ENCODE measurements at places on chromosomes 5 and 9. TPM values are rescaled to one million over a fixed set of nuclear protein-coding genes. Genes with fewer than 3 reads are reported as not detected.

Gene ZFP37
- total RNA-seq, result 4.4 TPM

Gene DOCK8
- 6.4 TPM for total RNA-seq

Gene AFAP1L1
- 5.6 TPM for total RNA-seq

Gene SLC25A2
- 0.81 TPM for total RNA-seq

Gene ENG
- 18.6 TPM for total RNA-seq

Gene SLC31A1
- total RNA-seq, result 9.6 TPM

Gene TAF11L5
- total RNA-seq, result not detected

Gene SPINK13
- not detected for total RNA-seq

Gene ACOT12
- not detected for total RNA-seq

Gene SHOC1
- total RNA-seq, result not detected

Gene ZNF483
- total RNA-seq, result 19.7 TPM

Gene MCC
- total RNA-seq, result 11.4 TPM

Gene SLC36A3
- not detected for total RNA-seq

Gene GFI1B
- not detected for total RNA-seq

Gene LPAR1
- total RNA-seq, result 62.4 TPM

Gene FAM153A
- total RNA-seq, result 2.1 TPM

Gene TAF11L10
- total RNA-seq, result not detected

Gene ELOVL7
- total RNA-seq, result 2.7 TPM
